ENCODE measurements at places on chromosomes 1 and 21.

DNA sequence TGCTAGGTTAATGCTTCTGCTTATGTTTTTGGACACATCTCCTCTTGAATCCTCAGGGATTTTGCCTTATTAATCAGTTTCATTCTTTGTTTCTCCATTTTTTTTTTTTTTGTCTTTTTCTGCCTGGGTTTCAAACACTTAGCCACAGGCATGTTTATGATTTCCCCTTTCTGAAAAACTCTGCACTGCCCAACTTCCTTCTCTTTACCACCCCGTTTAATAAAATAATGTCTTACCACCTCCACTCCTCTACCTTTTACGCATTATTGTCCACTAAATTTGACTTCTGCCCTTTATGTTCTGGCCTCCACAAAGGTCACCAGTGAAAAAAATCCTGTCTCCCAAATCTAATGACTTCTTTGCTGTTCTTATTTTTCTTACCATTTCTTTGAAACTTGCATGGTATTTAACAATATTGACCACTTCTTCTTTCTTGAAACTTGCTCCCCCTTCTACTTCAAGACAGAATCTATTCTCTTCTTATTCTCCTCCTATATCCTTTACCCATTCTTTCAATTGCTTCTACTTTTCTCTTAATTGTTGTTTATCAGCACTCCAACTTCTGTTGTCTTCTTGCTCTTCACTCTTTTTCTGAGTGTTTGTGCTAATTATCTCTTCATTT lies 150.3 kb downstream of the TNFSF18 start:
- no peak for DNase-seq

DNA sequence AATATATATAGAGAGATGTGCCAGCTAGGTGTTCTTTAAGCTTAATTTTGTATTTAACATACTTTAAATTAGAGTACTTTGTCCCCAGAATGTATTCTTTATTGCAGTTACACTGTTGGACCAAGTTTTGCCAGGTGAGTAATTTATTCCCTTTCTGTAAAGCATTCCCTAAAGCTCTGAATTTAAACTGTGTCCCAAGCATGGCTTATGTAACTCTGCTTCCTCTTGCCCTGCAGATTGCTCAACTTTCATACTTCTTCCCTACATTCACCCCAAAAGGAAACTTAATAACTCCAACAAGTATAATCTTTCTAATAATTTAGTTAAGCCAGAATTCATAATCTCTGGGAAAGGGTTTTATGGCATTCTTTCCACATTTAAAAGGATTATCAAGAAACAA lies 5.6 kb downstream of the LYPLAL1 start:
- no peak for DNase-seq

GRCh38 chr1:89910780-89911179 lies 84.1 kb upstream of the ZNF326 start:
- DNase-seq = no peak

DNA sequence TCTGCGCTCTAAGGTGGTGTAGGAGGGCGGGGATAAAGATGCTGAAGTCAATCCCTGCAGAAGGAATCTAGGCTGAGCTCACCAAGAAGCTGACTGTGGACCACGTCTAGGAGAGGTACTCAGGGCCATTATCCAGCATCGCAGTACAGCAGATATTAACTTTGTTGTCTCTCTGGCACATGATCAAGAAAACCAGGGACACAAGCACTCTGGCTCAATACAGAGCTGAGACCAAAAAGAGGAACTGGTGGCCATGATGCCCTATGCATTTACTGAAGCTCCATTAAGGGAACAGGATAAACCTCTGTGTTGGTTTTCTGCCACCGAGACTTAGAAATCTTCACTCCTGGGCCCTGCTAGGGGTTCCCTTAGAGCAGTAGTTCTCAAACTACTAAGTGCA lies 38.0 kb upstream of the ANGPTL7 start:
- no peak for DNase-seq

GRCh38 chr1:178461104-178461503 lies 35.7 kb downstream of the CLEC20A start:
- DNase-seq = no peak

- DNase-seq = no peak
Observed at GRCh38 chr1:10592373-10592772, 117.6 kb downstream of the PEX14 start.

DNA sequence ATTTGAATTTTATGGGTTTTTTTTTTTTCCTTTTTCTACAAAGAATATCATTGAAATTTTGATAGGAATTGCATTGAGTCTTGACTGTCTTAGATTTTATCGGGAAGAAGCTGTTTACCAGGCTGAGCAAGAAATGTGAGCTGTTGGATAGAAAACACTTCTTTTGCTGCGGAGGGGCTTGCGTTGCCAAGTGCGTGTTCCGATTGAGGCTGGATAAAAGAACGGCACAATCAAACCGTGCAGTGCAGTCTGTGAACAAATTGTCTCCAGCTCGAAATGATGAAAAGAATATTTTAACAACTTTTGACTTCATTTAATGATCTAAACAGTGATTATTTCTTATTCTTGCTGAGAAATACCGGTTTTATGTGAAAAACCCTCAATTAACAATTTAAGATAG lies 149.4 kb downstream of the RYR2 start:
- DNase-seq = no peak

DNA sequence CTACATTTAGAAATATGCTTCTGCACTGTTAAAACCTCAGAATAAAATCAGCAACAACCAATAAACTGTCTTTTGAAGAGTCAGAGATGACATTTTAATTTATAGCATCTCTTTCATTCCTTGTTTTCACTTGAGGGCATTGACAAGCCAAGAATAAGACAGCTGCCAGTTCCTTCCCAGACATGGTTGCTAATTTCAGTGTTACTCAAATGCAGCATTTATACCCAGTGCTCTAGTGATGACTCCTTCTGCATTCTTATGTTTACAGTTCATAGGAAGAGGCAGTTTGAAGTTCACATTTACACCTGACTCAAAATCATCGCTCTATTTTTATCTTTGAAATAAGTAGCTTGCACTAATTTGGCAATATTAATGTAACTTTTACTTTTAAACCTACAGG lies 44.9 kb downstream of the PLA2G4A start:
- DNase-seq = no peak
